ENCODE measurements at places on chromosomes 6 and 20.

- DNase-seq, result no peak
Observed at GRCh38 chr6:72035966-72036365, 149.6 kb downstream of the RIMS1 start.

DNA sequence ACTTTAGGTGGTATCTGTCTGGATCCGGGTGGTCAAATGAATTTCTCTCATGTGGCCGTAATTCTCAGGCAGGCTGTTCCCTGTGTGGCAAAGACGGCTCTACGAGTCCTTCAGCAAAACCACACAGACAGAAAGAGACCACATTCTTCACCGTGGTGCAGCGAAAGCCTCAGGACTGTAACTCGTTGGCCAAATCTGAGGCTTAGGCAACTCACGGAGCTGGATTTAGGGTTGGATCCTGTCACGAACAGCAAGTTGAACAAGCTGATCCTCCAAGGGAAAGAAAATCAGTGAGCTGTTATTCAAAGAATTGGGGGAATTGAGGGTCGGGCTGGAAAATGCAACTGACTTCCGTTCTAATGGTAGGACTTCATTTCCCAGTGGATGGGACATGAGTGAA, 167.4 kb downstream of the ZMYND8 start:
- no peak for DNase-seq

GRCh38 chr6:112691289-112691688, 344.2 kb downstream of the RFPL4B start:
- no peak for DNase-seq

DNA sequence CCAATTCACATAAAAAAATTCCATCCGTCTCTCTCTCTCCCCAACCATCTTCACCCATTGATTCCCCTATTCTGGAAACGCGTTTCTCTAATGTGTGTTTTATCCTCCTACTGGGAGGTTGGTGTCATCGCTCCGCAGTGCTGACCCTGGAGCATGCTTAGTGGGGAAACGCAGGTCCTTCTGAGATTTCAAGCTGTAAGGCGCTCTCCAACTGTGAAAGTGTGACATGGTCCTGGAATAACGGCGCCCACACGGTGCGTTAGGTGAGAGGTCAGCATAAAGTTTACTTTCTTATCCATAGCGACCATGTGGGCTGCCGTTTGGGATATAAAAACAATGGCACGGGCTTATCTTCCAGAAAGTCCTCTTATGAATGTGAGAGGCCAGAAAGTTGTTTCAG, 123.9 kb downstream of the WDR27 start:
- DNase-seq, result no peak

- DNase-seq, result no peak
Observed at GRCh38 chr6:15046751-15047150, 199.1 kb upstream of the JARID2 start.
